Mesendoderm (in vitro differentiated cells): ENCODE measurements at places on chromosomes 16 and 17.

DNA sequence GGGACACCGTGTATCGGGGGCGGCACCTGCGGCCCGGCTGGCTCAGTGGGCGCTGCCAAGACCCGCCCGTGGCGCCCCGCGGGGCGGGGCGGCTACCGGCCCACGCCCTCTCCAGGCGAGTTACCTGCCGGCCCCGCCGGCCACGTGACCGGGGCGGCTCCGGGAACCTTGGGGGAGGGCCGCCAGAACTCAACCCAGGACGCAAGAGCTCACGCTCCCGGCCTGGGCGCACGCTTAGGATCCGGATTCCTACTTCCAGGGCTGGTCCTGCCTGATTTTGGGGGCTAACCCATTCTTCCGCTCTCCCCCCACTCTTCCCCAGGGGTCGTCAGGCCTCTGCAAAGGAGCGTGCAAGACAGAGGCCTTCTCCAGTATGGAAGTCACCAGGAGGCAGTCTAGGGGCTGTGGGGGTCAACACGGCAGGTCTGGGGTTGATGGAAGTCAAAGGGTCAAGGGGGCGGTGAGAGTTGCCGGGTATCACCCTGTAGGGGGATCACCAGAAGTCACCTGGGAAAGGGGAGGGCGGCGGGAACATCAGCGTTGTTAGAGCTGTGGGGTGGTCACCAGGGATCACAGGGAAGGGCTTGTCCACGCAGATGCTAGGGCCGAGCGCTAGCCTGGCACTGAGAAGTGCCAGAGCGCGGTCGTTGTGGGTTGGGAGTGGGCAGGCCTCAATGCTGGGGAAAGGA lies 354 bp upstream of the ESRP2 start:
- DNase-seq: peak; percentile 80
- H3K4me3 ChIP-seq: peak overlapping the region; percentile 59
- H3K27ac ChIP-seq: peak overlapping the region; percentile 89
- H3K4me1 ChIP-seq: peaks cover 4% of the 10 kb centered on the region
- H3K27me3 ChIP-seq: no peaks in the 10 kb centered on the region

DNA sequence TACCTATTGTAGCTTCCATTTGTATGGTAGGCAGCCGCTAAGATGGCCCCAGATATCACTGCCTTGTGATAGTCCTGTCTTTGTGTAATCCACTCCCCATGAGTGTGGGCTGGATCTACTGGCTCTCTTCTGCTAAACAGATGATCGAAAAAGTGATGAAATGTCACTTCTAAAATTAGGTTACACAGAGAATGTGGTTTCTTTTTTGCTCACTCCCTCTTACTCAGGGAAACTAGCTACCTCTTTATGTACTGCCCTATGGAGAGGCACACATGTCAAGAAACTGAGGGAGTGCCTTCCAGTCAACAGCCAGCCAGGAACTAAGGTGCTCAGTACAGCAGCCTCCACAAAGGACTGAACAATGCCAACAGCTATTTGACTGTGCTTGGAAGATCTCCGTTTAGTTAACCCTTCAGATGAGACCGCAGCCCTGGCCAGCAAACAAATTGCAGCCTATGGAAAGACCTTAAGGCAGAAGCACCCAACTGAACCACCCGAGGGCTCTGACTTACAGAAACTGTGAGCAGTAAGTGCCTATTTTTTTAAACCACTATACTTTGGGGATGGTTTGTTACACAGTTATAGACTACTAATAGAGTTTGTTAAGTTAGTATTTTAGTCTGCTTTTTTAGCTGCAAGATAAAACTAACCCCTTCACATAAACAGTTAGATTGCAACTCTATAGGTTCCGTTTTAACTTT lies 113.2 kb upstream of the MAF start:
- DNase-seq: no peak
- H3K27ac ChIP-seq: no peak overlapping the region
- H3K4me1 ChIP-seq: no peaks in the 10 kb centered on the region

GRCh38 chr16:56353054-56353921 lies 72.1 kb downstream of the AMFR start:
- no peak for DNase-seq
- peaks cover 6% of the 10 kb centered on the region for H3K4me1 ChIP-seq
- H3K4me3 ChIP-seq: no peak overlapping the region
- H3K36me3 ChIP-seq: no peaks in the 10 kb centered on the region
- H3K27ac ChIP-seq: no peak overlapping the region

GRCh38 chr17:29570521-29570920 lies 2.0 kb downstream of the TP53I13 start:
- peaks cover 5% of the 10 kb centered on the region for H3K27me3 ChIP-seq
- DNase-seq: no peak
- H3K4me1 ChIP-seq: peaks cover 4% of the 10 kb centered on the region
- no peak overlapping the region for H3K27ac ChIP-seq
- no peak overlapping the region for H3K4me3 ChIP-seq

- H3K27me3 ChIP-seq: no peaks in the 10 kb centered on the region
- H3K4me3 ChIP-seq: no peak overlapping the region
- no peak overlapping the region for H3K27ac ChIP-seq
Measured at GRCh38 chr17:50841949-50842354, 6.6 kb downstream of the WFIKKN2 start.

DNA sequence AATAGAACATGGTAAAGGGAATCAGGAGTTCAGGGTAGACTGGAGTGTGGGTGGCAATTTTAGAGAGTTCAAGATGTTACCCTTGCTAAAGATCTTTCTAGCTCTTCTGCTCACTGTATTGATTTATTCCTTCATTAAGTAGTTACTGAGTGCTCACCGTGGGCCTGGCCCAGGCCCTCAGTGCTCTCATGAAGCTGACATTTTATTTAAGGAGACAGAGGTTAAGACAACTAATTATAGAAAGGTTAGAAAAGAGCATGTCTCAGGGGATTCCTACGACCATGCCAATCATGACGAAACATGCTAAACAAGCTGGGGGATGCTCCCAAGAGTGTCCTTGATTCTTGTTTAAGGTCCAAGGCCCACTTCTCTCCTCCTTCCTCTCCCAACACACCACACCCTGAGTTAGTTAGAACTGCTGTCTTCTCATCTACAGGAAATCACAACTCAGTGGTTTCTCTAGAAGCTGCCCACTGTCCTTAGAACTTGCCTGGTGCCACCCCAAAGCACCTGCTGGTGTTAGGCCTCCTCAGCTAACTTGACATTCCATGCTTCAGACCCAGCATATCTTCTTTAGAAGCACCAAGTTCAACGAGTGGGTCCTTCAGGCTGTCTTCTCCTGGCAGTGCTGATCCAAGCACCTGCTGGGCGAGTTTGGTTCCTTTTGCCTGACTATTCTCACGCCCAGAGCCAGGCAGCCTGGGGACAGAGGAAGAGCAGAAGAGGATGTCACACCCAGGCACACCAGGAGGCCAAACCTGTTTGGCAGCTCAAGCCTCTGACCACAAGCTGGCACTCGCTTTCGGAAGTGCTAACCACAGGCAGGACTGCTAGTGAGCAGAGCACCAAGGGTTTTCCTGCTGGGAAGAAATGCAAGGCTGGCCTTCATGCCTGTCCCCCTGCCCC lies 79.0 kb downstream of the GAS7 start:
- H3K4me3 ChIP-seq: no peak overlapping the region
- H3K27ac ChIP-seq: peak overlapping the region; percentile 82
- DNase-seq: peak; percentile 97
- H3K36me3 ChIP-seq: no peaks in the 10 kb centered on the region

- no peak overlapping the region for H3K4me3 ChIP-seq
- no peak overlapping the region for H3K27ac ChIP-seq
- H3K4me1 ChIP-seq: no peaks in the 10 kb centered on the region
- H3K36me3 ChIP-seq: no peaks in the 10 kb centered on the region
- H3K27me3 ChIP-seq: no peaks in the 10 kb centered on the region
Measured at GRCh38 chr17:71870546-71870862, 250.3 kb upstream of the SOX9 start.

DNA sequence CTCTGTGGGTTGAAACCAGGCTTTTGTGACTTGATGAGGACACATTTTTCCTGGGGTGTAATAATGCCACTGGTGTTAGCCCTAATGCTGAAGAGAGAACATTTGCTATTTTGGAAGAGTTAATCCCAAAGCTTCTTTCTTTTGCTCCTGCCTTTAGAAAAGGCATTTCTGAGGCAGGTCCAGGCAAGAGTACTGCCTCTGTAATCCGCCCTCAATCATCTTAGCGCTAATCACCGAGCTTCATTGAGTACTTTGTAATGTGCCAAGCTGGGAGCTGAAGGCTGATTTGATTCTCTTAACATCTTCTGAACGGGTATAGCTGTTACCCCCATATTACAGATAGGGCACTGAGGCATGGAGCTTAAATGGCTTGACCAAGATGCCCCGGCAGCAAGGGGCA lies 60.3 kb downstream of the AKAP1 start:
- no peak overlapping the region for H3K4me3 ChIP-seq
- no peak overlapping the region for H3K27ac ChIP-seq
- no peaks in the 10 kb centered on the region for H3K36me3 ChIP-seq
- DNase-seq: no peak
- H3K4me1 ChIP-seq: no peaks in the 10 kb centered on the region
- no peaks in the 10 kb centered on the region for H3K27me3 ChIP-seq

GRCh38 chr17:55543709-55544108 lies 32.5 kb upstream of the SMIM36 start:
- H3K27me3 ChIP-seq: no peaks in the 10 kb centered on the region
- no peak overlapping the region for H3K4me3 ChIP-seq
- H3K27ac ChIP-seq: no peak overlapping the region
- no peaks in the 10 kb centered on the region for H3K36me3 ChIP-seq
- no peak for DNase-seq

DNA sequence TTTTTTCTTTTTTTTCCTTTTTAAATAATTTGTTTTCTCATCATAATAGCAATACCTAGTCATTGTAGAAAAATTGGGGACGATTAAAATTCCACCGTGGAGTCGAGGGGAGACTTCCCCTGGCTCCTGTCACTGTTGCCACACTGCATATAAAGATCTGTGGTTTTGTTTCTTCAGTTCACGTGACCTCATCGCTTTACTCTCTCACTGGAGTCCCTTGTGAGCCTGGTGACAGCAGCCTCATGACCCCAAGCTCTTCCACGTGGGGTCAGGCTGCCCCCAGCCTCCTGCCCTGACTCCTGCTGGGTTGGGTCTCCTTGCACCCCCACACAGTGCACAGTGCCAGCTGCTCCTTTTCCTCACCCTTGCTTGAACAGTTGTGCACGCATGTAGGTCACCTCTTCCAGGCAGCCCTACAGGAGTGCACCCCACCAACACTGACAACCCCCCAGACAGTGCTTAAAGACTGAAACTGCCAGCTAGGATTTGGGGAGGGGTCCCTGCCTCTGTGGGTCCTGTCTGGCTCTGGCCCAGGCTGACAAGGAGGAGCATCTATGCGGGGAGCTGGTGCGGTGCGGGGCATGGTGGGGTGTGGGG lies 7.3 kb upstream of the METRNL start:
- H3K4me1 ChIP-seq: no peaks in the 10 kb centered on the region
- no peaks in the 10 kb centered on the region for H3K27me3 ChIP-seq
- no peak overlapping the region for H3K4me3 ChIP-seq
- H3K27ac ChIP-seq: no peak overlapping the region
- no peaks in the 10 kb centered on the region for H3K36me3 ChIP-seq
- DNase-seq: no peak
